ENCODE measurements at places on chromosomes 5 and 9.

DNA sequence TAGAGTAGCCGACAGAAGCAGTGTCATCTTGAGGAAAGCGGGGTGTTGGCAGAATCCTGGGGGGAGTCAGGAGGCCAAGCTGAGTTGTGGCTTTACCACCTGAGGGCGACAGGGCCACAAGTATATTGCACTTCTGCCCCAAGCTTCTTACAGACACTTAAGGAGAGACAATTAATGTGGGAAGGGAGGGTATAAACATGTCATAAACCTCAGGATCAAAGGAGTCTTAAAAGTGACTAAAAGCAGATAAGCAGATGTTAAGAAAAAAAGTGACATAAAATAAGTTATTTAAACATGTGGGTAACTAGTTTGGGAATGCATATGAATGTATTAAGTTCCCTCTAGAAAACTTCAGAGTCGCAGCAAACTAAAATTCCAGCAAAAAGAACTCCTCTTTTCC lies 63.9 kb downstream of the ERAP1 start:
- DNase-seq: no peak

DNA sequence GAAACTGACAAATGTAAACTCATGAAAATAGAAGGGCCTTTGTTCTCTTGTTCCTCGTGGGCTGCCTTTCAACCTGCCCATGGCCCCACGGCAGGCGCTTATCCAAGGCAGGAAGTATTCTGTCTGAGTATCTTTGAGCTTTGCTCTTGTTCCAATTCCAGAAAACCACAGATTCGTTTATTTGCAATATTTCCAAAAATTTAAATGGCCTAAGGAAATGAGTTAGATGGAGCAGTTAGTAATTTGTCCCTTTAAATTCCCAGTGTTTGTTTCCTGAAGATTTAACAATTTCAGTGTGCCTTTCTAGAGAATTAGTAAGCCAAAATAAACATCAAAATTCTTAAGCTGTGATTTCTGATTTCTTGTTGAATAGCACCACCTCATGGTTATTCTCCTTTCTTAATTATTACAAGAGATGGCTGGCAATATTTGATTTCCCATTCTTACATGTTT lies 299.4 kb upstream of the RASA1 start:
- no peak for DNase-seq

GRCh38 chr5:53114988-53115387 lies 5.4 kb upstream of the MOCS2 start:
- no peak for DNase-seq

DNA sequence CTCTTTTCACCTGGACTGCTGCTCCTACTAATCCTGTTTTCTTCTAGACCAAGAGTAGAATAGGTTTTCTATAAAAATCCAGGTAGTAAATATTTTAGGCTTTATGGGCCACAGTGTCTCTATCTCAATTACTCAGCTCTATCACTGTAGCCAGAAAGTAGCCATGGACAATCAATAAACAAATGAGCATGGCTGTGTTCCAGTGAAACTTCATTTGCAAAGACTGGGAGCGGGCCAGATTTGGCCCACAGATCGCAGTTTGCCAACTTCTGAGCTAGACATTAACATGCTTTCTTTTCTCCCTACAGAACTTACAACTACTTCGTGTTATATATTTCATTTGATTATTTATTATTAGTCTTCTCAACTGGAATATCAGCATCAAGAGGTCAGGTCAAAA lies 30.2 kb downstream of the BRINP1 start:
- no peak for DNase-seq

GRCh38 chr9:107699231-107699630 lies 209.7 kb upstream of the KLF4 start:
- DNase-seq: no peak
